ENCODE measurements at places on chromosomes 11 and 22. TPM values are rescaled to one million over a fixed set of nuclear protein-coding genes. Genes with fewer than 3 reads are reported as not detected.

Gene TPBGL
- 0.19 TPM for total RNA-seq

Gene OR1S1
- not detected for total RNA-seq

Gene DTX4
- 0.47 TPM for total RNA-seq

Gene ELMOD1
- not detected for total RNA-seq

Gene YPEL4
- total RNA-seq: 0.47 TPM

Gene BRSK2
- 0.97 TPM for total RNA-seq

Gene FZD4
- 0.02 TPM for total RNA-seq

Gene SYT13
- total RNA-seq: not detected
